ENCODE measurements at places on chromosomes 12 and 14.

- no peak for DNase-seq
Measured at GRCh38 chr14:32375663-32376062, 46.6 kb downstream of the AKAP6 start.

DNA sequence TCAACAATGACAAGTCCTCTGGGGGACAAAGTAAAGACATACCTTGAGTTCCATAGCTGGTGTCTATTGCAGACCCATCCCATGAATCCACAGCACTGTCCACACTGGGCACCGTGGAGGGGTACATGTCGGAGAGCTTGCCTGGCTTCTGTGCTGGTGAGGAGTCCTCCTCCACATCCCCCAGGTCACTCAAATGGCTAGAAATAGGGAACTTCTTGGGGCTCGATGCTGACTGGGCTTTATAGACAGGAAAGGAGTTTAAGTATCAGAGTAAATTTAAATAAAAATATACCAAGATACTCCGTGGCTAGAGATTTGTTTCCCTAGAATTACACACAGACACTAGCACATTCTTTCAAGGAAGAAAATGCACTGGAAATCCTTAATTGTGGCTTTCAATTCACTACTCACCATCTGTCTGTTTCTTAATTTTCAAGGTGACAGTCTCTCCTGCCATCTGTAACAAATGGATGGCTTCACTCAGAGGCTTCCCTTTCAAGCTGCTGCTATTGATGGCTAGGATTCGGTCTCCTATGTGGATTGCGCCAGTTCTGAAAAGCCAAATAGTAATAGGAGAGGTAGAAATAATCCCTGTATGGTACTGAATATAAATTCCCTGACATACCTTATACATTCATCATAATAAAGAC lies 90.1 kb downstream of the HELB start:
- DNase-seq, result no peak

- DNase-seq, result no peak
Measured at GRCh38 chr12:100859063-100859627, 64.6 kb downstream of the ANO4 start.

GRCh38 chr14:87397499-87397898 lies 595.5 kb downstream of the GALC start:
- no peak for DNase-seq

DNA sequence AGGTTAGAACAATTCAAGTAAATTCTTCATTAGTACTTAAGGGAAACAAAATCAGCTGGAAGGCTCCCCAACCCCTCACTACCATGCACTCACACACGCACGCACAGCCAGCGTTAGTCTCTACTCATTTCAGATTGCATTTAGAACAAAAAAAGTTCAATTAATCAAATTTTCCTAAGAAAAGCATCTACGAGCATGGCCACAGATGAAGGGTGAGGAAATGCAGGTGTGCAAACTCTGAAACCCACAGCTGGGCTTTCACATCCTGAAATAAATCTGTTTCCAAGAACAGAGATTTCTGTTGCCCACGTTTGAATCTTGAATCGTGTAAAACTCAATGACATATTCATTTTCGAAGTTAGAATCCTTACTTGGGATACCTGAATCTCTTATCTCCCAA lies 62.6 kb downstream of the SEL1L start:
- DNase-seq, result no peak

GRCh38 chr12:69685810-69686209 lies 13.3 kb downstream of the BEST3 start:
- DNase-seq, result no peak

GRCh38 chr14:75871181-75871880 lies 110.5 kb downstream of the TGFB3 start:
- DNase-seq, result no peak

DNA sequence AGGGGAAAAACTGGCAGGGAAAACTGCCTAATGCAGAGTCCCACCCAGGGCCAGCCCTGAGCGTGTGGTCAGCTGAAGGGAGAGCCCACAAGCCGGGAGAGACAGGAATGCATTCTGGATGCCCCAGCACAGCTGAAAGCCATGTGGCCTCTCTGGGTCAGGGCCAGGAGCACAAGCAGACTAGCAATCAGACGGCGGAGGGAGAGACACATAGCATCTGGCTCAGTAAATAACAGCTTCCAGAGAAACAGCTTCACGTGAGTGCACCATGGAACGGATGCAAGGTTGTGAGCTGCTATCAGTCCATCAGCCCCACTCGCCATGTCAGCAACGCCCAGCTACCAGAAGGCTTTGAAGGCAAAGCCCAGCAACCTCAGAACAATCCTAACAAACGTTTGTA lies 28.2 kb upstream of the TMEM106C start:
- no peak for DNase-seq

- no peak for DNase-seq
Measured at GRCh38 chr14:52596320-52596719, 43.7 kb downstream of the GPR137C start.

DNA sequence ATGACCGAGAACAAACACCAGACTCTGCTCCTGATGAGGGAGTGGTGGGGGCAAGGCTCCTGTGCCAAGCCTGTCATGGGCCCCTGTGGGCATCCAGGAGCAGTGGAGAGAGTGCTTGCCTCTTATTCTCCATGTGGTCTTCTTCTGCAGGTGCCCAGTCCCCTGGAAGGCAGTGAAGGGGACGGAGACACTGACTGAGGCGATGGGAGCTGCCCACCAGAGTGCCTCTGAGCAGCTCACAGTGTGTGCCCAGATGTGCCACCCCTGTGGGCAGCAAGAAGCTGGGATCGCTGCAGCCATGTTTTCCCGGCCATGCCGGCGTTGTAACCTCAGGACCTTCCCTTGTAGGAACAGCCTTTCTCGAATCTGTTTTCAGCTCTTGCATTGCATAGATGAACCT lies 6.4 kb upstream of the EP400 start:
- DNase-seq, result no peak

Data from stimulated activated CD8-positive, alpha-beta memory T cell treated with anti-CD3 and anti-CD28 coated beads, Interleukin-2, amount 100 ng/mL, for 1 hour (primary cell).